ENCODE measurements at places on chromosomes 7 and 10.

DNA sequence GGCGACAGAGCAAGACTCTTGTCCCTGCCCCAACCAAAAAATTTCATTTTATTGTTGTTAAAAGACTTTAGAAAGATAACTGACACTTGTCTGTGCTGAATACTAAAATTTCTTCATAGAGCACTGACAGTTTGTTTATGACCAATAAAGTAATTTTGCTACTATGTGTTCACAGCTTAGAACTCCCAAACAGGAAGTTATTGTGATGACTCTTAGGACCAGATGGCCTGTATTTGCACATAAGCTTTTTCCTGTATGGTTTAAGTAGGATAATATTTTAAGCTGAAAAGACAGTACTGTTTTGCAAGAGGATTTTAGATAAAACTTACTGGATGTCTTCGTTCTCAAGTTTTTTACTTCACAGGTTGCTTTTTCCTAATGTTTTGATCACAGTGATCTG lies 80.7 kb downstream of the MMRN2 start:
- DNase-seq, result no peak

GRCh38 chr7:110921595-110922151 lies 169.3 kb upstream of the LRRN3 start:
- DNase-seq, result no peak

DNA sequence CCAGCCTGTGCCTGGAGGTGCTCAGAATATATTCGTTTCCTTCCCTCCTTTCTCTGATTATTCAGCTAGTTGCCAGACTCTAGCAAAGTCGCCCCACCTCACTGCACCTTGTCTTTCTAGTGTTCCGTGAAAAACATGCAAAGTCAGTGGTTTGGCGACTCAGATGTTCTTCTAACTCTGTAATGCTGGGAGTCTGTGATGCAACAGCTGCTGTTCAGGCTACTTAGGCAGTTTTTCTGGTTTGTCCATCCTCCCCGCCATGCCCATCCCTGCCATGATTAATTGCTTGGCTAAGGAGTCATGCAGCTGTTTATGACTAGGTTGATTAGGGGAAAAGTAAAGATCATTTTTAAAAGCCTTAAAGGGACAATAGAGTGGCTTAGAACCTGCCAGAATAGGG lies 99.4 kb downstream of the MTPN start:
- no peak for DNase-seq

- no peak for DNase-seq
Measured at GRCh38 chr7:40805361-40805760, 670.6 kb downstream of the SUGCT start.

DNA sequence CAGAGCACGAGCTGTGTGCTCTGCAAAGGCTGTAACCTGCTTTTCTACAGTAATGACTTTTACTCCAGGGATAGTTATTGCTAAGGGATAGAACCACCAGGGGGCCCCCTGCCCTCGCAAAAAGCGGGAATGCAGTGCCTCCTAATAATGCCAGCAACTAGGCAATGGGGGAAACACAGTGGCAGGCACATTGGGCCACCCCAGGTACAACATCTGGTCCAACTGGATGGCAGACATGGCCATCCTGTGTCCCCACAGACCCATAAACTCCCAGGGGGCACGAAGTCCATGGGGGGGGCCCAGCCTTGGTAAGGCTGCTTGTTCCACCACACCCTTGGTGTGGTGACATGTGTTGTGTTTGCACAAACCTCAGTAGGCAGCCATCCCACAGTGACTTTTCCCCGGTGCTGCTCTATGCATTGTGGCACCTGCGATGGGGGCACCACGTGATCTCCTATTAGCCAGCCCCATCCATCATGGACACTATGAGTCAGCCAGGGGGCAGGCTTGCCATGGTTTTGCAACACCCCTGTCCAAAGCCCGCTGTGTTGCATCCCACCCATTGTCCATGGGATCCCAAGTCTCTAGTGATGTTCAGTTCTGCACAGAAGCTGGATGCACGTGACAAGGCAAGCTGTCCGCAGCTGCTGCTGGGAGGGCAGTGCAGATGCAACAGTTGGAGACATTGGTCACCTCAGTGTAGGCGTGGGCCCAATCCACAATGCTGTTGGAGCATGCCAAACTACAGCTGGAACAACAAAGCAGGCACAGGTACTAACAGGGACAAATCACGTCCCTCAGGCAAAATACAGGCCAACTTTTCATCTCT lies 84.0 kb downstream of the ANLN start:
- peak; percentile 3 for DNase-seq

DNA sequence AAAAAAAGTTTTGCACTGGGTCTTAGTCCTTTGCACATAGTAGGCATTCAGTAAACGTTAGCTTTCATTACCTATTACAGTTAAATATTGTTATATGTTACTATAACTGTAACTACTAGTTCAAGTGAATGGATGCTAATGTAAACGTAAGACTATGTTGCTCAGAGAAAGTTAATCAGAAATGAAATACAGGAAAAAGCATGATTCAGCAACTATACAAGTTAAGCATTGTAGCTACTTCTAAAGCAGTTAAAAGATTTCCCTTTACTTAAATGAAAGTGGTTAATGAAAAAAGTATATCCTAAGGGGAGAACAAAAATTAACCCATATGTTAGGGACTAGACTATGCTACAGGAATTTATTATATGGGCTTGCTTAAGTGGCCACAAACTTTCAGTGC lies 121.2 kb downstream of the SKAP2 start:
- DNase-seq, result no peak

- no peak for DNase-seq
Measured at GRCh38 chr10:114638821-114639625, 19.1 kb downstream of the ABLIM1 start.

DNA sequence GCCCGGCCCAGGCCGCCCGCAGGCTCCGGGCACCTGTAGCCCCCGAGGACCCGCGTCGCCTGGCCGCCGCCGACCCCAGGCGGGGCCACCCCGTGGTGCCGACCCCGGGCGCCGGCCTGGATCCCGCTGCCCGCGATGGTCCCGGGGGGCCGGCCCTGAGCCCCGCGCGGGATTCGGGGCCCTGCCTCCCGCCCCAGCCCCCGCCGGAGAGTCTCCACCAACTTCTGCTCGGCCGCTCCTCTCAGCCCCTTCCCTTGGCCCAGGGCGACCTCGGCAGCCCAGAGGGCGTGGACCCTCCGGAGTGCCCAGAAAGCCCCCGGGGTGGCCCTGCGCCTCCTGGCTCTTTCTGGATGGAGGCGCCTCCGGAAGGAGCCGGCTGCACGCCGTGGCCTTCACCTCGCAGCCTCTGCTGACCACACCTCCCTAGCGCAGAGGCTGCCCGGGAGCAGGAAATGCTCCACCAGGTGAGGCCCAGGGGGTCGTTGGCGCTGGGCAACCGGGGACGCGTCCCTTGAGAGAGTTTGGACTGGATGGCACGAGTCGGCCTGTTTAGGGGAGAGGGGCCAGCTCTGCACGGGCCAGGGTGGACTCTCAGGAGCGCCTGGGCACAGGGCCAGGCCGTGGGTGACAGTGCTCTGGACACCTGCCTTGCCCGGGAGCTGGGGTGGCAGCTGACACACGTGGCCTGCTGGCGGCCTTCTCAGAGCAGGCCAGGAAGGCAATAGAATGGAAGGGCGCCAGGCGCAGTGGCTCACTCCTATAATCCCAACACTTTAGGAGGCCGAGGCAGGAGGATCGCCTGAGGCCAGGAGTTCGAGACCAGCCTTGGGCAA lies 529 bp downstream of the ZNF853 start:
- no peak for DNase-seq

DNA sequence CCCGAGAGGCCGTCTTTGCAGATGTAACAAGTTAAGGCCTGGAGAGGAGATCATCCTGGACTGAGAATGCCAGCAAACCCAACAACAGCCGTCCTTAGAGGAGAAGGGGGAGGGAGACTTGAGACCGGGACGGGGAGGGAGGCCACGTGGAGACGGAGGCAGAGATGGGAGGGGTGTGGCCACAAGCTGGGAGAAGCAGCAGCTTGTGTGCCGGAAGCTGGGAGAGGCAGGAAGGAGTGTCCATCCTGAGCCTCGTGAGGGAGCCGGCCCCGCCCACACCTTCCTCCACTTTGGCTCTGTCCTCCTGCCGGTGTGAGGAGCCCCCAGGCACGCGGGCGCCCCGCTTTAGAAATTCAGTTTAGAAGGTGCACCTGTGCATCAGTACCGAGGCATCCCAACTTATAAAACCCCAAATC lies 95.7 kb downstream of the DNAJB6 start:
- DNase-seq, result no peak

Data from activated CD8-positive, alpha-beta memory T cell treated with anti-CD3 and anti-CD28 coated beads for 1 hour (primary cell).